Neural progenitor cell (in vitro differentiated cells): ENCODE measurements at places on chromosomes 2 and 18. TPM values are rescaled to one million over a fixed set of nuclear protein-coding genes. Genes with fewer than 3 reads are reported as not detected.

Gene FNDC4
- total RNA-seq: 6.2 and 18.3 TPM in 2 replicates

Gene NYAP2
- 0.07 TPM in 1 of 2 replicates, not detected in the other for total RNA-seq

Gene LRRFIP1
- total RNA-seq: 18.9 and 40.7 TPM in 2 replicates

Gene SLC14A1
- not detected in 2 replicates for total RNA-seq

GRCh38 chr2:198544461-198544860 lies 740.1 kb downstream of the PLCL1 start:
- H3K27me3 ChIP-seq: no peaks in the 10 kb centered on the region
- H3K27ac ChIP-seq: no peak overlapping the region
- H3K4me1 ChIP-seq: no peaks in the 10 kb centered on the region
- no peaks in the 10 kb centered on the region for H3K36me3 ChIP-seq

GRCh38 chr2:211724933-211725332 lies 813.7 kb downstream of the ERBB4 start:
- H3K4me1 ChIP-seq: peaks cover 6% of the 10 kb centered on the region
- no peak for DNase-seq
- no peak overlapping the region for H3K4me3 ChIP-seq
- H3K36me3 ChIP-seq: no peaks in the 10 kb centered on the region
- no peak overlapping the region for H3K27ac ChIP-seq

DNA sequence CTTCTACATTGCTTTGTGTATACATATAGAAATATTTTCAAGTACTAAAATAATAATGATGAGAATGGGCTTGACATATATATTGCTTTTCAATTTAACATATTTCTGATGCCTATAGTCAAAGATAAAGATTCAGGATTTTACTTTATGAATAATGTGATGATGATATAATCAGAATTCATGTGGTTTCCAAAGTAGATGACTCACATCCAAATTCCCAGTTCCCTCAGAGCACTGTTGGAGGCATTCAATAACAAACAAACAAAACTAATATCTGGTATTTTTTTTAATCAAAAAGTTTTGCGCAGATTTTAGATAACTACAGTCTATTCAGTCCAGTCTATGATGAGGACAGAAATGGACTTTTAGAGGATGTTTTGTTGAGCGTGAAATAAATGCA lies 2094.5 kb upstream of the CELF4 start:
- H3K27me3 ChIP-seq: no peaks in the 10 kb centered on the region
- peaks cover 14% of the 10 kb centered on the region for H3K4me1 ChIP-seq
- no peak overlapping the region for H3K4me3 ChIP-seq
- no peak for DNase-seq
- H3K36me3 ChIP-seq: no peaks in the 10 kb centered on the region

GRCh38 chr2:9163306-9164111 lies 43.1 kb upstream of the ASAP2 start:
- peaks cover 3% of the 10 kb centered on the region for H3K4me1 ChIP-seq
- H3K27ac ChIP-seq: no peak overlapping the region
- no peaks in the 10 kb centered on the region for H3K27me3 ChIP-seq
- no peak overlapping the region for H3K4me3 ChIP-seq

- no peak for DNase-seq
- no peaks in the 10 kb centered on the region for H3K36me3 ChIP-seq
- H3K4me3 ChIP-seq: no peak overlapping the region
- H3K27me3 ChIP-seq: no peaks in the 10 kb centered on the region
These were observed 102.9 kb downstream of the CCDC141 start for GRCh38 chr2:178947006-178947405.
